ENCODE measurements at places on chromosomes 5 and 9.

DNA sequence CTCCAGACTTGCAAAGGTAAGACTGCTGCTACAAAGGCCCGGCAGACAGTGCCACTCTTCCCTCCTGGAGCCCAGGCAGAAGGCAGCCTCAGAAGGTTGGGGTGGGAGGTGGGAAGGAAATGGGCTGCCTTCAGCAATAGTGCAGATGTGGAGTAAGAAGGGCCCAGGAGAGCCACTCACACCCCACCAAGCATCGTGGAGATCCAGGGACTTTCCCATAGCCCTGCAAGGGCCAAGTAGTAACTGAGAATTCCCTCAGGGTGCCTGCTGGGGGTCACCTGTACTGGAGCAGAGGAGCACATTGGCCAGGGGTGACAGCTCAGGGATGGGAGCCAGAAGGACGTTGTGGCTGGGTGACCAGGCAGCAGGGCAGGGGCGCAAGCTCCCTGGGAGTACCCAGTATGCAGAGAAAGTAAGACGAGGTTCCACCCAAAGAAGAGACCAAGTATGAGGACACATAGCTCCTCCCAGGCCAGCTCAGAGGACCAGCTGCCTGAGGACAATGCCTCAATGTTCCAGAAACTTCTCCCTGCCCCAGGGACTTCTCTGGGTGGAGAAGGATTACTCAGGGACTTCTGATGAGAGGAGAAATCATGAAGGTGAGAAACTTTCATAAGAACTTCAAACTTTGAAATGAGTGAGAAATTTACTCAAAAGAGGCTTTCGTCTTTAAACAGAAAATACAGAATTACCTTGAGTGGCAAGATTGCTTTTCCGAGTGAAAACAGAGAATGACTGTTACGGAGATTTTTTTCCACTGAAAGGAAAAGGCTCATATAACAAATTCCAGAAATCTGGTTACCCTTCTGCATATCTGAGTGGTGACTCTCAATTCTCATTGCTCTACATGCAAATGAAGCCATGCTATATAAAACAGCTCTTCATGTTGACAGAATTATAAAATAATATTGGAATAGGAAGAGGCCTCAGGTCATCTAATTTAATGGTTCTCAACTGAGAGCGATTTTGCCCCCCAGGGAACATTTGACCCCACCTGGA, 87.9 kb upstream of the TRIO start:
- DNase-seq: no peak

GRCh38 chr5:141513627-141514329, 24.9 kb downstream of the PCDHGC5 start:
- DNase-seq: peak; percentile 54

DNA sequence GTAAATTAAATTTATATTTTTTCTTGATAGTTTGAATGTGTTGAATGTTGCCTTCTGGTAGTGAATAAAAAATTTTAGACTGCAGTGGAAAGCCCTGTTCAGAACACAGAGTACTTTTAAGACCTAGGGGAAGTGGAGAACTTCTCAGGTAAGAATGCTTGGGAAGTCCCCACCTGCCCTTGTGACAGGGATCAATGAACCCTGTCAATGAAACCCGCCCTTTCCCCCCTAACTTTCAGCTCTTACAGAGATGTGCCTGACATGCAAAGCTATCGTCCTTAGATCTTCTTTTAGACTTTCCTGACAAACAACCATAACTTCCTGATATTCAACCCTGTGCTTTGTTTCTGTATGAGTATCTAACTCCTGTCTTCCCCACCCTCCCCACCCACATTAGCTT, 562.7 kb downstream of the TLE4 start:
- DNase-seq: no peak

- no peak for DNase-seq
Observed at GRCh38 chr9:136674786-136675349, 12.2 kb downstream of the EGFL7 start.

- no peak for DNase-seq
Observed at GRCh38 chr5:15734058-15734457, 234.1 kb downstream of the FBXL7 start.

DNA sequence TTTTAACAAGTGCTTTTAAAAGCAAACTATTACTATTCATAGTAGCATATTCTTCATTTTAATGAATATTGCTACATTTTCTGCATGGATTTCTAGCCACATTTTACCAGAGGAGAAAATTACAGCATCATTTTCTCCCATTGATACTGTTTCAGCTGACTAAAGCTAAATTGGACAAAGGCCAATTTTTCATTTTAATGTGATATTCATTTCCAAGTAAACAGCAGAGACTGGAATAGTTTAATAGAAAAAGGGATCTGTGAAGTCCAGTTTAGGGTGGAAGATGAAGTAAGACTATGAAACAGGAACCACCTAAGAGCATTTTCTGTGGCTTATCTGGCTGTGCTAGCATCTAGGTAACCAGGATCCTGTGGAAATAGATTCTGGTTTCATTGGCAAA, 128.1 kb downstream of the GIN1 start:
- no peak for DNase-seq

DNA sequence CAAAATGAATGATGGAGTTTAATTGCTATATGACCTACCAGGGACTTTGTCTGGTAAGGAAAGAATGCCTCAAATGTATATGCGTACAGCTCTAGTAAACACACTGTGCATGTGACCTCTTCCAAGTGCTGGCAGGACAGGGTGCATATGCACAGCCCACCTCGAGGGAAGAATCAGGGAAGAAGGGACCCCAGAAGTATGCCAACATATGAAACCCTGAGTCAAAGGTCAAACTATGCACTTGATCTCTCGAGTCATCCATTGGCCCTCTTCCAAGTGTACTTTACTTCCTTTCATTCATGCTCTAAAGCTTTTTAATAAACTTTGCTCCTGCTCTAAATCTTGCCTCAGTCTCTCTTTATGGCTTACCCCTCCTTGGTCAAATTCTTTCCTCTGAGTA, 804.6 kb upstream of the COX7C start:
- DNase-seq: no peak

DNA sequence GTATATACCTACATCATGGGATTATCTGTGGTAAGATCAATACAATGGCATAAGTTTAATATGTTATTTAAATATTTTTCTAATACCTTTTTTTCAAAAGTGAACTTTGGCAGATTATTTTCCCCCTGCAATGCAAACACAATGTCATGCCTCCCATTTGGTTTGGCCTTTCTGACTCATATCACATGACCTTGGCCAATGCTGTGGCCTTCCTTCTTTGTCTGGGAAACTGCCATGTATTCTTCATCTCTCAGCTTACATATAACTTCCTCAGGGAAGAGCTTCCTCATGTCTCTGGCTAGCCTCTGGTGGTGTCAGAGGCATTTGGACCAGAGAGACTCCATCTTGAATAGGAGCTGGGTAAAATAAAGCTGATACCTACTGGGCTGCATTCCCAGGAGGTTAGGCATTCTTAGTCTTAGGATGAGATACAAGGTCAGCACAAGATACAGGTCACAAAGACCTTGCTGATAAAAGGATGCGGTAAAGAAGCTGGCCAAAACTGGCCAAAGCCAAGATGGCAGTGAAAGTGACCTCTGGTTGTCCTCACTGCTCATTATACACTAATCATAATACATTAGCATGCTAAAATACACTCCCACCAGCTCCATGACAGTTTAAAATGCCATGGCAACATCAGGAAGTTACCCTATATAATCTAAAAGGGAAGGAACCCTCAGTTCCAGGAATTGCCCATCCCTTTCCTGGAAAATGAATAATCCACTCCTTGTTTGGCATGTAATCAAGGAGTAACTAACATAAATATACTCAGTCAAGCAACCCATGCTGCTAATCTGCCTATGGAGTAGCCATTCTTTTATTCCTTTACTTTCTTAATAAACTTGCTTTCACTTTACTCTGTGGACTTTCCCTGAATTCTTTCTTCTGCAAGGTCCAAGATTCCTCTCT, 76.0 kb downstream of the C9orf153 start:
- peak; percentile 4 for DNase-seq

- DNase-seq: no peak
Observed at GRCh38 chr9:95924987-95925386, 49.5 kb downstream of the ERCC6L2 start.

DNA sequence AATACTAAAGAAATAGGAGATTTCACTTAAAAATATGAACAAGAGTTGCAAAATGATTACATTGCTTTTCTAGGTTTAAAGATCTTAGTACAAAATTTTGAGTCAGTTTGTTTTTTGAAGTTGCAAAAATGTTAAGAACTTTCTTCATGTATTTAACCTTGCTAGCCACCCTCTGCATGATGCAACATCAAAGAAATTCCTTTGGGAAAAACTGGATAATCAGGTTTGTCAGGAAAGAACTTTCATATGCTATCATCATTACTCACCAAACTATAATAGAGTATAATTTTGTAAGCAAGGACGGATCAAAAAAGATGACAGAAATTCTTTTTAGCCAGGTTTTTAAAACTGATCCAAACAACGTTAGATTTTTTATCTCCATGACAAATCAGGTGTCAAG, 116.9 kb upstream of the MRPS30 start:
- DNase-seq: no peak

DNA sequence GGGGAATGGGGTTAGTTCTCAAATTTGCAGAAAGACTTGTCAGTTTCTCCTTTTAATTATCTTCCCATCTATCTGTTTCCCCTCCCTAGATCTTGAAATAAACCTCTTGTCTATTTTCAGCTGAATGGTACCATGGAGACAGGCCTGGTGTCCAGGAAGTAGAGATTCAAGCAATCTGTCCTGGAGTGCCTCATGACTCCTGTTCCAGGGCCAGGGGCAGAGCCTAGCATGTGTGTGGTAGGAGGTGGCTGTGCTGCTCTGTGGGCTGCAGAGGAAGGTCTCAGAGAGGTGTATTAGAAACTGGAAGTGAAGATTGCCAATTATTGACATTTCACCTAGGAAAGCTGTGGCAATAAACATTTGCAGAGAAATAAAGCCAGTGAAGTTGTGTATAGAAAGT, 175.8 kb upstream of the ATP10B start:
- DNase-seq: no peak

GRCh38 chr5:93576994-93577853, 3.8 kb downstream of the NR2F1-AS1 start:
- DNase-seq: peak; percentile 80

- peak; percentile 56 for DNase-seq
Observed at GRCh38 chr5:131640043-131640856, 5.2 kb upstream of the RAPGEF6 start.

Measured in KBM-7 (cell line).